ENCODE measurements at places on chromosomes 4 and X.

DNA sequence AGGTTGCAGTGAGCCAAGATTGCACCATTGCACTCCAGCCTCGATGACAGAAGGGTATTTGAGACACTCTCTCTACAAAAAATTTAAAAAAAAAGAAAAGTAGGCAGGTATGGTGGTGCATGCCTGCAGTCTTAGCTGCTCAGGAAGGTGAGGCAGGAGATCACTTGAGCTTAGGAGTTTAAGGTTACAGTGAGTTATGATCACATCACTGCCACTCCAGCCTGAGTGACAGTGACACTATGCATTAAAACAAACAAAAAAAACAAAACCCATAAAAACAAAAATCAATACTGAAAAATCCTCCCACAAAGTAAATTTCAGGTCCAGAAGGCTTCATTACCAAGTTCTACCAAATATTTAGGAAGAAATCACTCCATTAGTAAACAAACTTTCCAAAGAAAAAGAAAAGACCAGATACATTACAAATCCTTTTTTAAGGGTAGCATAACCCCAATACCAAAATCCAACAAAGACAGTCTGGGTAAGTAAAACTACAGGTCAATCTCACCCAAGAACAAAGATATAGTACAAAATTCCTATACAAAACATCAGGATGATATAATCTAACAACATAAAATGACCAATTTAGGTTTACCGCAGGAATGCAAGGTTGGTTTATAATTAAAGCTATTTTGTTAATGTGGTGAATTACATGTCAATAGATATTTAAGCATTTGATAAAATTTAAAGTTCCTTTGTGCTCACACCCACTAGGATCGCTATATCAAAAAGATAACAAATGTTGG, 11.7 kb downstream of the NELFA start:
- no peak for DNase-seq

- no peak for DNase-seq
Measured at GRCh38 chr4:153934688-153935017, 145.8 kb upstream of the SFRP2 start.

DNA sequence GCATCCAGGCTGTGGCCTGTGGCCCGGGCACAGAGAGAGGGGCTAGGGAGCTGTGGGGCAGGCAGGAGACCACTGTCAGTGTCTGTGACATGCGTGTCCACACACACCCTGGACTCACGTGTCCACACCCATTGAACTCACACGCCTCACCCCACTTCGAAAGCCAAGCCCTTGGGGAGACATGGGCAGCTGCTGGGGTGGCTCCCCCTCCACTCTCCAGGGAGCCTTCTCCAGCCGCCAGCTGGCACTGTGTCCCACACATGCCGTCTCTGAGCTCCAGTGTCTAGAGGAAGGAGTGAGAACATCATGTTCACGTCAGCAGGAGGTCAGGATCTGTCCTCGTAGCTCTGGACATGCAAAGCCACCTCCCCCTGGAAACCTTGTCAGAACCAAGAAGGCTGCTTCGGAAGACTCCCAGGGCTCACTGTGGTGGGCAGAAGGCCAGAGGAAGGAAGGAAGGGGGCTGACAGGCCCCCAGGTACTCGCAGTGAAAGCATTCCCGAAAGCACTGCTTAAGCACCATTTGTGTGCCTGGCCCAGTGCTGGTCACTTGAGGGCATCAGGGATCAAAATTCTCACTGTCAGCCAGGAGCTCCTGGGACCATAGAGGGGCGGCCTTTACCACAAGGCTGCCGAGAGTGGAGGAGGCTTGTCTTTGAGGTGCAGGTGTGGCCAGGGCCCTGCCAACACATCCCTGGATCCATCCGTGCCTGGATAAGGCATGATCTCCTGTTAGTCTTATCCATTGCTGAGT, 61.4 kb downstream of the HTRA3 start:
- no peak for DNase-seq

GRCh38 chr4:142752202-142752786, 93.8 kb downstream of the INPP4B start:
- no peak for DNase-seq

DNA sequence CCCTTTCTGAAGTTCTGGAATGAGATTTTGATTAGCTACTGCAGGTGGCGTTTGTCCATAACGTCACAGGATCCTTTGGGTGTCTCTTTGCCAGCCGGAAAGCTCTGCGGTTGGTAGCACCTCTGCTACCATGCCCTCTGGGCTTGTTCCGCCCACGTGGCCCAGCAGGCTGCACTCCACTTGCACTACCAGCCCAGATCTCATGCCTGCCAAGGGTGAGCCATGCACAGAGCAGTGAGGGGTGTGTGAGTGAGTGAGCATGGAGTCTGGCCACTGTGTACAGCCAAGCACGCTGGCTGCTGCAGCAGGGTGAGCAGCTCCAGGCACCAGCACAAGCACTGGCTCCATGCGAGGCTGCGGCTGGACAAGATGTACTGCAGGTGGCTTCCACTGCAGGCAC, 6.6 kb upstream of the HNRNPD start:
- DNase-seq: no peak
